ENCODE measurements at places on chromosomes 7 and 10.

DNA sequence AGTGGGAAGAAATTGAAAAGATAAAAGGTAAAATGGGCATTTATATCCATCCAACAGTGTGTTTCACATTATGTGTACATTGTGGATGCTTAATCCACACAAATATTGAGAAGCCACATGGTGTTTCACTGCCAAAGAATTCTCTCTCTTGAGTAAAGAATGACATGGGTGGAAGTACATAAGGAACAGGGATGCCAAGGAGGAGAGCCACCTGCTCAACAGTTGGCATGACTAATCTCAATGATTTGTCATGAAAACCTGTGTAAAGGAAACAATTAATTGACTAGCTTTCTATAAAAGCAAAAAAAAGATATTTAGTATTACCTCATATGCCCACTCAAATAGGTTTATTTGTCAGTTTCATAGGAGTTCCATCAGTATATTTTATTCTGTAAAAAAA lies 43.1 kb downstream of the MAGI2 start:
- DNase-seq: no peak

GRCh38 chr7:130022115-130022514 lies 29.1 kb downstream of the ZC3HC1 start:
- no peak for DNase-seq

DNA sequence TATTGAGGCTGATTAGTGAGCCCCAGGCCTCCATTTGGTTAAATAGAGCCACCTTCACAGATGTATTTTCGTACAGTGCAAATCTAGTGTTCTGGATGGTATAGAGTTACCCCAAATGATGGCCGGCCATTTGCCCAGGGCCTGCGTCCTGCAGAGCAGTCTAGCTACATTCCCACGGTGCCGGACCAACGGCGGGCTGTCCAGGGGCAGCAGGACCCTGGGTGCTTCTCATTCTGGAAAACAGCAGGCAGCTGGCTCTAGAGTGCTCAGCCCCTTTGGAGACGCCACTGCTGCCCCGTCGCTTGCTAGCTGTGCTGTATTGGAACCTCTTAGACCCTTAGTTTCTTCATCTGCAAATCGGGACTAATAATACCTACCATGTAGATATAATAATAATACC lies 149.1 kb downstream of the RGS10 start:
- no peak for DNase-seq

- no peak for DNase-seq
These were observed 22.8 kb downstream of the C10orf105 start for GRCh38 chr10:71696628-71697326.

DNA sequence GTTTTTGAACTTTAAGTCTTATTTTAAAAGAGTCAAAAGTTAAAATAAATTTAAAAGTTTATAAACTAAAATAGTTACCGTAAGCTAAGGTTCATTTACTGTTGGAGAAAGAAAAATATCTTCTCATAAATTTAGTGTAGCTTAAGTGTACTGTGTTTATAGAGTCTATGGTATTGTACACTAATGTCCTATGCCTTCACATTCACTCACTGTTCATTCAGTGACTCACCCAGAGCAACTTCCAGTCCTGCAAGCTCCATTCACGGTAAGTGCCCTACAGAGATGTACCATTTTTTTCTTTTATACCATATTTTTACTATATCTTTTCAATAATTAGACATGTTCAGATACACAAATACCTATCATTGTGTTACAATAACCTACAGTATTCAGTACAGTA lies 97.6 kb downstream of the PTN start:
- peak; percentile 4 for DNase-seq

DNA sequence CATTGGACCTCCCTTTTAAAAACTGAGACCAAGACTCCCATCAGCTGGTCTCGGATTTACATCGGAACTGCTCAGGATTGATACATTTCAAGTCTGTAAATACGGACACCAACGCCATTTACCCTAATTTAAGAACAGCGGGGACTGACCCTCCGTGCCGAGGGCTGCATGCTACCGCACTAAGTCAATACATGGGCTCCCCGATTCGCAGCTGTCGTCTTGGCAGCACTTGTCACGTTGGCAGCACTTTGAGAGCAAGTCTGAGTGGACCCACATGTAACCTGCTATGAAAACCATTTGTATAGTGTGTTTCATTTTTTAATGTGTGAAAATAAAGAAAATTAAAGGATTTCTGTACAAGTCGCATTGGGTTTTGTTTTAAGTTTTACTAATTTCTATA lies 83.4 kb downstream of the EZH2 start:
- no peak for DNase-seq

GRCh38 chr7:122628651-122629411 lies 70.1 kb downstream of the RNF133 start:
- no peak for DNase-seq

GRCh38 chr10:124267231-124267885 lies 151.4 kb downstream of the OAT start:
- DNase-seq: no peak

Data from AG04450 (cell line).